ENCODE measurements at places on chromosomes 11 and 22.

DNA sequence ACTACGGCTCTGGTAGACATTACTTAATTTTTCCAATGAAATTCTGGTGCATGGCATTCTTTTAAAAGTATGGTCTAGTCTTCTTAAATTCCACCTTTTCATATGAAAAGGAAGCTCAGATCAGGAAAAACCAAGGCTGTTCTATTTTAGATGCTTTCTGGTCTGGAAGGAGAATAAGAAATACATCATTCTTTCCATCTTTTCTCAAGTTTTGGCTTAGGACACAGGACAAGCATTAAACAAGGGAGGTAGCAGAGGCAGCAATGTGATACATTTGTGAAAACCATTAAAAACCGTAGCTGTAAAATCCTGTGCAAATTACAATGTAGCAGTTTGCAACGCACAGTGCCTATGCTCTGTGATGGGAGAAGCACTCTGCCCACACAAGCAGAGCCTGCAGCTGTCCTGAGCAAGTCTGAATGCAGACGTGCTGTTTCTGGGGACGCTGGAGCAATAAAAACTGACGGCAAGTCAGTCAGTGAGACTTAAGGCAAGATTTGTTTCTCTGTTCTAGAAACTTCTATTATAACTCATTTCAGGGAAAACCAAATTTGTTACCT lies 23.7 kb downstream of the NAP1L4 start:
- DNase-seq: no peak

DNA sequence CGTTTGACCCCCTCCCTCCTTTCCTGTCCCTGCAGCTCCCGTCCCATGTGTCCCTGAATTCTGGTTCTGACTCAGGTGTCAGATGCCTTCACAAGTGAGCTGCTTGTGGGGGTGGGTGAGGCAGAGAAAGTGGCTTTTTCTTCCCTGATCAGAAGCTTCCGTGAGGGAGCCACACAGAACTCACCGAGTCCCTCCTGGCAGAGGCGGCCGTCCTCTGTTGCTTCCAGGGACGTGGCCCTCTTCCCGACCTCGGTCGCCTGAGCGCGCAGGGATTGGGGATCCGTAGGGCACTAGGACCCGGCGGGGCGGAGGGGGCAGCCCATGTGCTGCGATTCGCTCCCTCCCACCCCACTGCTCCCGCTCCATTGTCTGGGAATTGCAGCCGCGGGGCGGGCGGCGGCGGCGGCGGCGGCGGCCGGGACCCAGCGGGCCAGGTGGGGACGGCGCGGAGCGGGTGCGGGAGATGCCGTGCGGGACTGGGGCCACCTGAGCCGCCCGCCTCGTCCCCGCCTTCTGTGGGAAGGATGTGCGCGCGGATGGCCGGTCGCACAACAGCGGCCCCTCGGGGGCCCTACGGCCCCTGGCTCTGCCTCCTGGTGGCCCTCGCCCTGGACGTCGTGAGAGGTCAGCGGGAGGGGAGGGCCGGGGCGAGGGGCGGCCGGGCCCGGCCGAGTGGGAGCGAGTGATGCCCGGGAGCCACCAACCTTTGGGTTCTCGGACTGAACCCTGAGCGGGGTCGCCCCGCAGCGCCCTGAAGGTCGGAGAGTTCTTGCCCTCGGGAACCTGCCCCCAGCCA lies at the start of gene TMEM132A:
Gene TMEM132A (plus strand): TSS at position 351 of the 796 bp plus-strand sequence. CDS start 174 bp downstream, at position 525.
- DNase-seq: no peak

DNA sequence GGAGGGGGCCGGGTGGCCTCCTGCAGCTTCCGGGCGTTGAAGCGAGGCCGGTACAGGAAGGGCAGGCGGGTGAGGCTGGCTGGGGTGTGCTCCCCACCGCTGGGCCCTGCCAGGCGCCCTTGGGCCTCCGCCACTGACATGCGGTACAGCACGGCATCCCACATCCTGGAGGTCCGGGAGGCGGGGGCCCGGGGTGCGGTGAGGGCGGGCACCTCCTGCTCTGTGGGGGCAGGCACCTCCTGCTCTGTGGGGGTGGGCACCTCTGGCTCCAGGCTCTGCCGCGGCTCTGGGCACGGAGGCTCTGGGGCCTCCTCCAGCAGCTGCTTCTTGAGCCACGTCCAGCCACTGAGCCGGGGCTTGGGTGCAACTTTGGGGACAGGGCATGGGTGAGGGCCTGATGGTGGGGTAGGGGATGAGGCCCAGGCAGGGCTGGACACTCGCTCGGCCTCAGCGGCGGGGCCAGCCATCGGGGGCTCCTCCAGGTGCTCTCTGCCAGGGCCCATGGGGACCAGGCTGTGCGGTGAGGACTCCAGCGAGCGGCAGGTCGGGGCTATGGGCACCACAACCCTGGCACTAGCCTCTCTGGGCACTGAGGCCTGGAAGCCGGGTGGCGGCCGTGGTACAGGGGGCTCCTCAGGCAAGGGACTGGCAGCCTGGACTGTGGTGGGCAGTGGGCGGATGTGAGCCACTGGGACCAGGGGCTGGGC lies 2.3 kb downstream of the PRR33 start:
- peak; percentile 34 for DNase-seq

- no peak for DNase-seq
These were observed 39.8 kb downstream of the KCNQ1 start for GRCh38 chr11:2484576-2485125.

- no peak for DNase-seq
These were observed 64.7 kb downstream of the FCHSD2 start for GRCh38 chr11:73077454-73077853.

DNA sequence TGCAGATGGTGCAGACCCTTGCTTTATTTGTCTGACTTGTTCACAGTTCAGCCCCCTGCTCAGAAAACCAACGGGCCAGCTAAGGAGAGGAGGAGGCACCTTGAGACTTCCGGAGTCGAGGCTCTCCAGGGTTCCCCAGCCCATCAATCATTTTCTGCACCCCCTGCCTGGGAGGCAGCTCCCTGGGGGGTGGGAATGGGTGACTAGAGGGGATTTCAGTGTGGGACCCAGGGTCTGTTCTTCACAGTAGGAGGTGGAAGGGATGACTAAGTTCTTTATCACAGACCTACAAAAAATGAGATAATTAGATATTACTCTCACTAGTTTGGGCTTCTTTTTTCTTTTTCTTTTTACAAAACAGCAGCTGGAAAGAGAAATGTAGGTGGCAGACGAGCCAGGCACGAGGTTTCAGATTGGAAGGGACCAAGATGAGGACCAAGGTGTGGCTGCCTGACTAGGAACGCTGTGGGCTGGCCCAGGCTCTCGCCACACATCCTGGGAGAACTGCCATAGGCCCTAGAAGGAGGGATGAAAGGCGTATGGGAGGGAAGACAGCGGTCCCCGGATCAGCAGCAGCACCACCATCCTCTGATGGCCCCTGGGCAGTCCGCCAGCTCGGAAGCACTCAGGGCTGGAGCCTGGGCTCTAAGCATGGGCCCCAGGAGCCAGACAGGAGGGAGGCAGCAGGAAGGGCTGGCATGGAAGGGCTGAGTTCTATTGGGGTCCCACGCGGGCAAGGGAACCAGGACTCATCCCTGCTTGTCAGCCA lies 14.2 kb downstream of the TXN2 start:
- no peak for DNase-seq

- no peak for DNase-seq
These were observed 2.4 kb downstream of the CSDC2 start for GRCh38 chr22:41563051-41563711.

DNA sequence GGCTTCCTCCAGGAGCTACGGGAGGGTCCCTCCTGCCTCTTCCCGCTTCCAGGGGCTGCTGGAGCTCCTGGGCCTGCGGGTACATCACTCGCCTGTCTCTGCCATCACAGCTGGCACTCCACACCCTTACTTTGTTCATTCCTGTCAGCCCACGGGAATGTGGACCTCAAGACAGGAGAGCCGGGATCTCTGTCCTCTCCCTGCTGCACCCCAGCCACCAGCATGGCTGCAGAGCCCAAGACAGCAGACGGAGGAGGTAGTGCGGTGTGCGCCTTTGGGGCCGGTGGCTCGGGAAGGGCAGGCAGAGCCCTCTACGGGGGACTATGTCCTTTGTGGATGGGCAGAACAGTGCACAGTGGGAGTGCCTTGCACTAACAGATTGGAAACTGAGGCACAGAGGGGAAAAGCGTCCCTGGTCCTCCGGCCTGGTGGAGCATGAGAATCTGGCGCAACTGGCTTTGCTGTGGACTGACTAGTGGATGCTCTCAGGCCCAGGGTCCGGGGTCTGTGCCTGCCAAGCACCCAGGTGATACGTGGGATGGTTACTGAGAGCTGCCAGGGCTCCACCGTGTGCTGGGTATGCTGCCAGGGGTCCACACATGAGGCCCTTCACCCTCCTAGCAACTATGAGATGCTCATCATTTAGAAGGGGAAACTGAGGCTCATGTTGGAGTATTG lies 47.3 kb downstream of the IGF2 start:
- no peak for DNase-seq

Measured in activated CD8-positive, alpha-beta memory T cell treated with anti-CD3 and anti-CD28 coated beads for 1 hour (primary cell).